ENCODE measurements at places on chromosomes 7 and 10. TPM values are rescaled to one million over a fixed set of nuclear protein-coding genes. Genes with fewer than 3 reads are reported as not detected.

- DNase-seq, result no peak
These were observed 368.4 kb upstream of the ZMIZ1 start for GRCh38 chr10:78700413-78700812.

GRCh38 chr10:58734664-58735063 is 222.0 kb downstream of the BICC1 start:
- DNase-seq, result no peak

DNA sequence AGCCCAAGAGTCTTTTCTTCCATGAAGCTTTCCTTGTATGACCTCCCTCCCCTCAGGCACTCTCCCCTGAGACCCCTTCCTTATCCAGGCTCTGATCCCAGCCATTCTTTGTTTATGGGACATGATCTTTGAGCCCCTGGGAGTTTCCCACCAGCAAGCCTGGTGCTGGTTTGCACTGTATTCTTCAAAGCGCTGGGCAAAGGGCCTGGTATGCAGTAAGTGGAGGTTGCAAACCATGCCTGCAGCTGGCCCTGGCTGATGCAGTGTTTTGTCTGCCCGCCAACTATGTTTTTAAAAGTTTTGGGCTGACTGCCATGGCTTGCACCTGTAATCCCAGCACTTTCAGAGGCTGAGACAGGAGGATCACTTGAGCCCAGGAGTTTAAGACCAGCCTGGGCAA is 6.8 kb upstream of the NODAL start:
- no peak for DNase-seq

GRCh38 chr7:43038254-43038653 is 74.2 kb upstream of the HECW1 start:
- DNase-seq, result no peak

- no peak for DNase-seq
These were observed 23.3 kb upstream of the CSGALNACT2 start for GRCh38 chr10:43114743-43115611.

- no peak for DNase-seq
These were observed 78.6 kb downstream of the LCOR start for GRCh38 chr10:96910488-96911395.

DNA sequence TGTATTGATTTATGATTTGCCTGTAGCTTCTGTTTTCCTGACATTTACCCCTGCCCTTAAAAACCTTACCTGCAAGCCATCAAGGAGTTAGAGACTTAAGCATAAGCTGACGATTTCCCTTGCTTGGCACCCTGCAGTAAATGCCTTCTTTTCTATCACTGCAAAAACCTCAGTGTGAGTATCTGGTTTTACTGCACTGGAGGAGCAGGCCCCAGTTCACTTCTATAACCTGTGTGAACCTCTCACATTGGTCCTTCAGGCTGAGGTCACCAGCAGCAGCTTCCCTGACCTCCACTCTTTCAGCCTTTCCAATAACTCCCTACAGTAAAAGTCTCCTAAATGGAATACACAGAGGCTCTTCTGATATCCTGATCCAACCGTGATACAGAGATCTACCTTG is 30.5 kb downstream of the NUP42 start:
- DNase-seq, result no peak

DNA sequence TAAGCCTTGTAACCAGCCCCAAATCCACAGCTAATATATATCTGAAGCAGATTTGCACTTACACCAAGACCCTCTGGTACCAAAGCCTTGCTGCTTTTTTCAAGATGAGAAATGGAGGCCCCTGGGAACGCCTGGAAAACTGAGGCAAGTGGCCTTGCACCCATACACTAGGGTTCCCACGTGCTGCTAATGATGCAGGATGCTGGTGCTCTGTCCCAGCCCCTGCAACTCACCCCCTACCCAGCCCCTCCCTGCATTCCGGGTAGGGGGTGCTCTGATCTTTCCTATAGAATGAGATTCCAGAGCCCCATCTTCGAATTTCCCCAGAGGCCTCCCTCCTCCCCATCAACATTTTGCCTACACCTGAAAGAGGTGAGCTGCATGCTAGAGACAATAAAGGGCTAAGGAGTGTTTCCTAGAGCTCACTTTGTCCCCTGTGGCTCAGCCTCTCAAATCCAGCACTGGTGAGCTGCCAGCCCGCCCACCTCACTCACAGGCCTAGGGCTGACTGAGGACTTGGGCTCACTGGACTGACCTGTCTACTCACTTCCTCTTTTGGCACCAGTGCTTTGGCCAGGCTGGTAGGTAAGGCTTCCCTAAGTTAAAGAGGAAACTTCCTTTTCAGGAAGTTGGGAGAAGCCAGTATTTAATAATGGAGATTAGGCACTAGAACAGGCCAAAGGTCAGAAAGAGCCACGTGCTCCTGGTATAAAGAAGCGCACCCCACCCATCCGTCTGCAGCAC is 9.8 kb downstream of the RBP4 start:
- no peak for DNase-seq

- DNase-seq, result no peak
These were observed 173.2 kb upstream of the TNRC18 start for GRCh38 chr7:5596896-5597246.

- DNase-seq, result no peak
These were observed 52.6 kb downstream of the LOXL4 start for GRCh38 chr10:98215373-98215772.

GRCh38 chr7:156932006-156932405 is 17.5 kb upstream of the NOM1 start:
- no peak for DNase-seq

- no peak for DNase-seq
These were observed 153.2 kb upstream of the FZD8 start for GRCh38 chr10:35795131-35795824.

GRCh38 chr10:106996510-106996909 is 168.0 kb downstream of the SORCS1 start:
- DNase-seq, result no peak

DNA sequence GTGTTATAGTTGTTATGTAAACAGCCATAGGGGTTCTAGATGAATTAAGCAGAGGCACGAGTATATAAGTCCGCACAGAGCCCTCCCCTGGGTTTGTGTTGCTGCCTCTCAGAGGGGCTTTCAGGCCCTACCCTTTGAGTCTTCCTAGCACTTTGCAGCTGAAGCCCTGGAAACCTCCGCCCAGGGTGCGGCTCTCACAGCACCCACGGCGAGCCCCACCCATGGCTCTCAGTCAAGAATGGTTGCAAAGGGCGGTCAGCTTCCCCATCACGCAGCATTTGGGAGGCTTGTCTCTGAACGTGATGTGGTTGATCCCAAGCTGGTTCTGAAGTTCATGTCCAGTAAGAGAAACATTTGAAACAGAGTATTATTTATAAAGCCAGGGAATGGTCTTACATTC is 18.8 kb upstream of the INSIG1 start:
- DNase-seq, result no peak

GRCh38 chr7:87226495-87226894 is 7.0 kb upstream of the TMEM243 start:
- no peak for DNase-seq

GRCh38 chr7:107815254-107815882 is 12.3 kb upstream of the SLC26A3 start:
- DNase-seq, result no peak

DNA sequence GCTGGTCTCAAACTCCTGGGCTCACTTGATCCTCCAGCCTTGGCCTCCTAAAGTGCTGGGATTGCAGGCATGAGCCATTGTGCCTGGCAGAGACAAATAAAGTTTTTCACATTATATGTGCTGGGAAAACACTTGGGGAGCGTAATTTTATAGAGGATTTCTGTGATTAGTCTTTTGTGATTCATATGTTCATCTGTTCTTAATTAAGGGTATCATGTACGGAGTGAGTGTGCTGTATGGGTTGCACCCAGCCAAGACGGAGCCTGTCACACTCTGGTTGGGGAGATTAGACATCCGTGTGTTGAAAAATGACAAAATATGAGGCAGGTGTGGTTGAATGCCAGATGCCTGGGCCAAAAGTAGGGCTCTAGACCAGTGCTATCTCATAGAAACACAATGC is 10.3 kb downstream of the ADRB1 start:
- DNase-seq, result no peak

DNA sequence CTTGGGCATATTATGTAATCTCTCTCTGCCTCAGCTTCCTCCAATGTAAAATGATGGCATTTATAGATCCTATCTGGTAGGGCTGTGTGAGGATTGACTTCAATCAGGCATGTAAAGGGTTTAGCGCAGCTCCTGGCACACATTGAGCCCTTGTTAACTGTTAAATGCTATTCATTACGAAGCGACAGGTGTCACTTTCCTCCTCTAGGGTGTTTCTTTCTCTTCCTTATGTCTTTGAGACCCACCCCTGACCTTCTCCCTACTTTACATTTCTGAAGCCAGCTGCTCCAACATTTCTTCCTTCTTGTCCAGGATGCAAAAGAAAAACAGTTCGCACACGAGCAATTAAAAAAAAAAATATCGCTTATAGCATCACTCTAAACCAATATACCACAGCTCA is 5.7 kb upstream of the R3HCC1L start:
- DNase-seq, result no peak

GRCh38 chr7:44980393-44981034 is 1.7 kb upstream of the MYO1G start:
- DNase-seq, result no peak

DNA sequence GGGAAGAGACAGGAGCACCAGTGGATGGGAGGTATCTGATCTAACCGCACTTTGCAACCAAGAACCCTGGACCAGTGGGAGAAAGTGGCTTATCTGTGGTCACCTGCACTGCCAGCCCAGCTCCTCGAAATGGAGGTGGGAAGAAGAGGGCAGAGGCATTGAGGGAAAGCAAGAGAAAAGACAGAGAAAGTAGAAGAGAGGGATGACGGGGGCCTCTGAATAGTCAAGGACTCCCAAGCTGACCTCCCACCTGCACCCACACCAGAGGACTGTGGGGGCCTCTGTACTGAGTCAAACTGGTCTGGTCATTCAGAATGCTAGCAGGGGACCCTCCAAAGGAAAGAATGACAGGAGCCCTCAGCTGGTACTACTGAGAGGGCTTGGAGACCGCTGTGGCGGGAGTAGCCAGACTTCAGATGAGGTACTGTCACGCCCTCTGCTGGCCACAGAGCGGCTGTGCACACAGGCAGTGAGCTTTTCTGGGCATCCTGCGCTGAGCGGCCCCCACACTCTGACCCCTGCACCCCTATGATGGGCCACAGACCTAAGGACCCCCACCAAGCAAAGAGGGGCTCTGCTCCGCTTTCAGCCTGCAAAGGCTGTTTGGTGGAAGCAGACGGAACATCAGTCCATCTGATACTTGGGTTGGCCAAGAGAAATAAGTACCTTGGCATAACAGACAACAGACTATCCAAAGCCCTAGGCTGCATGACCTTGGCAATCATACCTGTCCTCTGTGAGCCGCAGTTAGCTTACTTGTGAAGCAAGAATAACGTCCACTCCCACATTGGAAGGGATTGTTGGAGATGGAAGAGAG is 112.9 kb downstream of the COL13A1 start:
- DNase-seq, result peak; percentile 64

DNA sequence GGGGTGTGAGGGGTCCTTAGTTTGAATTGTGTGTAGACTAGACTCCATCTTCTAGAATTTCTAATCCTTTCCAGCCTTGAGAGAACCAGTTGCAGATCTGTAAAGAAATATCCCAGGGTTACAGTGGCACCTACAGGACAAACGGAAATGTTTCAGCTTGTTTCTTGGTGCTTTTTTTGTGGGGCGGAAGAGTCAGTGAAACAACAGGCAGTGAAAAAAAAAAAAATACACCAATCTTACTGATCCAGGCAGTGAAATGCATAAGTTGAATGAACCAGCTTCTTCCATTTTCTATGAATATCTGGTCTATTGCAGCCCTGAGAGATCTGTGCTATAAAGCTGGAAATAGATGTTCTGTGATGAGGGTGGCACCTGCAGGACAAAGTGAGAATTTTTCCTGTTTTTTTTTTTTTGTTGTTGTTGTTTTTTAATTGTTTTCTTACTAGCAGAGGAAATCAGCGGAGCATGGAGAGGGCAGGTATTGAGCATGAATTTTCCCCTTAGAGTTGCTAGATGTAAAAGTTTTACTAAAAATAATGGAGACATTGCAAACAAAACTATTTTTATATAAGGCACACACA is 81.9 kb upstream of the DYNC1I1 start:
- no peak for DNase-seq

DNA sequence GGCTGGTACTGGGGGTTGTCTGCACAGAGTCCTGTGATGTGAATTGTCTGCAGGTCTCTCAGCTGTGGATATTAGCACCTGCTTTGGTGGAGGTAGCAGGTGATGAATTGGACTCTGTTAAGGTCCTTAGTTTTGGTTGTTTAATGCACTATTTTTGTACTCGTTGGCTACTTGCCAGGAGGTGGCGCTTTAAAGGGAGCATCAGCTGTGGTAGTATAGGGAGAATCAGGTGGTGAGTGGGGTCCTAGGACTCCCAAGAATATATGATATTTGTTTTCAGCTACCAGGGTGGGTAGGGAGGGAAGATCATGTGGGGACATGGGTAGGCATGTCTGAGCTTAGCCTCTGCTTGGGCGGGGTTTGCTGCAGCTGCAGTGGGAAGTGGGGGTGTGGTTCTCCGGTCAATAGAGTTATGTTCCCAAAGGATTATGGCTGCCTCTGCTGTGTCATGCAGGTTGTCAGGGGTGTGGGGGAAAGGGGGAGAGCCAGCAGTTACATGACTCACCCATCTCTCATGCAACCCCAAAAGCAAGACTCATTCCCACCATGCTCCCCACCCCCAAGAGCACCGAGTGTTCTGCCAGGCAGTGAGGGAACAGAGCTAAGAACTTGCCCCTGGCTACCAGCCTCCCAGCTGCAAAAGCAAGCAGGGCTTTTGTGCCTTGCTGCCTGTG is 53.7 kb upstream of the ZNF273 start:
- DNase-seq, result no peak

- no peak for DNase-seq
These were observed 319.3 kb downstream of the CAMK1D start for GRCh38 chr10:12668634-12669033.

- DNase-seq, result no peak
These were observed 10.0 kb upstream of the TMEM229A start for GRCh38 chr7:124042826-124043225.

Gene MLXIPL
- not detected for total RNA-seq

Gene GHRHR
- not detected for total RNA-seq

Gene PRKAR2B
- 0.42 TPM for total RNA-seq

Gene OR2A12
- not detected for total RNA-seq

Gene CCL26
- not detected for total RNA-seq

Gene OR2A5
- not detected for total RNA-seq

Gene MBLAC1
- total RNA-seq, result 3.7 TPM

Gene FOXP2
- not detected for total RNA-seq

Gene CCDC7
- total RNA-seq, result 69.4 TPM

Gene GJD4
- total RNA-seq, result not detected

Gene HOXA7
- not detected for total RNA-seq

Gene ACBD7
- 0.47 TPM for total RNA-seq

Gene ZNF239
- total RNA-seq, result 0.59 TPM

Gene MMD2
- not detected for total RNA-seq

Gene FAM237B
- not detected for total RNA-seq

Gene BEND7
- total RNA-seq, result not detected

Gene SLC26A5
- total RNA-seq, result not detected

All from CD4-positive, alpha-beta T cell (primary cell).